Ovary (tissue), 10 donors: ENCODE measurements at places on chromosomes 2 and 18. TPM values are rescaled to one million over a fixed set of nuclear protein-coding genes. Genes with fewer than 3 reads are reported as not detected.

DNA sequence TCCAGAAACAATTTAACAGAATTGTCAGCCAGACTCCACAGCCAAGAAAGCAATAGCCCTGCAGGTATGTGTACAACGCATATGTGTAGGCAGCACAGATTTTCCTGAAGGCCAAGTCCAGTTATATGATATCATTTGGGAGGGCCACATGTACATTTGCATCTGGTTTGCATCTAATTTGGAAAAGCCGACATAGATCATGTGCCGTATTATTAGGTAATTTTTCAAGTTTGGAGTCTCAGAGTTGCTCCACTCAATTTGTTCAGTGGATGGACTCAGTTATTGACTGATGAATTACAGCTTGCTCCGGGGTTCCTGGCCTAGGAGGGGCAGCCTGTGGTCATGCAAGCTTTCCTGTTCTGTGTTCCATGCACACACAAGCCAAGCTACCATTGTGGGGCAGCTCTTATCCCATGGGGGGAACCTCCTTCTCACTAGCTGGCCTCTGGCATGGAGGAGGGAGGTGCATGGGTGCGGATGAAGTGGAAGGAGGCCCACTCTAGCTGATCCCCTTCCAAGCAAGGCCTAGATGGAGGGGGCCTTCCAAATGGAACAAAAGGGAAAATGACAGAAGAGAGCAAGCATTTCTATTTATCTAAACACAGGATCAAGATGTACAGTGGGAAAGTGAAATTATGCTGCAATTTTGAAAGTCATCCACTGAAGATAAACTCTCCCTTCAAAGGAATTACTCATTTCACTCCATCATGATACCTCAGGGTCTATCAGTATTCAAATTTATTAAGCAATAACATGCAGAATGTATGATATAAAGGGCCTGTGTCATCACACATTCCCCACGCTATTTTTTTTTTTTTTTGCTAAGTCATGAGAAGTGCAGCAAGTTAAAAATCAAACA is 202.6 kb upstream of the SMAD2 start:
- DNase-seq: no peak

- DNase-seq: no peak
Measured at GRCh38 chr2:173150087-173150486, 74.4 kb downstream of the MAP3K20 start.

DNA sequence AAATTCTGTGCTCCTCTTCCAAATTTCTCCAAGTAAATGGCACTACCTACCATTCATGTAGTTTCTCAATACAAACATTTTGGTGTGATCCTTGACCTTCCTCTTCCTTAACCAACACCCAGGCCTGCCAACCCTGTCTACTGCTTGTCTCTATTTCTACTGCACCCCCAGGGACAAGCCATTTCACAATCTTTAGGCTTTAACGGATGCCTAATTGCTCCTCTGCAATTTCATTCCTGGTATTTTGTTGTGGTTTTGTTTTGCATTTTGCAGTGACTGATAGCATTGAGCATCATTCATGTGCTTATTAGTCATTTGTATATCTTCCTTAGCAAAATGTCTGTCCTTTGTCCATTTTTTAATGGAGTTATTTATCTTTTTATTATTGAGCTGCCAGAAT is 10.0 kb downstream of the FAP start:
- DNase-seq: no peak

- peak; percentile 63 for DNase-seq
Measured at GRCh38 chr2:1715184-1716013, 28.9 kb downstream of the PXDN start.

- DNase-seq: no peak
Measured at GRCh38 chr2:136116813-136117390, 1.0 kb downstream of the CXCR4 start.

GRCh38 chr2:190511104-190511503 is 23.4 kb downstream of the NEMP2 start:
- no peak for DNase-seq

DNA sequence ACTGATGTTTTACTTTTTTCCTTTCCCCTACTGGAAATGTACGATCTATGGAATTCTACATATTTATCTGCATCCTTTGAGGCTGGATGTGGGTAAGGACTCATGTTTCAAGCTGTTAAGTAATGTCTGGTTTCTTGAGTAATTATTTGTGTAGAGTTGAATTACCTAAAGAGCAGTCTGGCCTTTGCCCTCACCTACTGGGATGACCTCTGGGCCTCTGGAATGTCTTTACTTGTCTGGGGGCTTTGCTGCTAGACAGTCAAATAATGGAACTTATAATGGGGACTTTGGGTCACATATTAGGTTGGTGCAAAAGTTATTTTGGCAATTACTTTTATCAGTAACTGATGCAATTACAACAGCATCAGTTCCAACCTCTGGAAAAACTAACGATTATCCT is 244.7 kb downstream of the CCDC178 start:
- no peak for DNase-seq

DNA sequence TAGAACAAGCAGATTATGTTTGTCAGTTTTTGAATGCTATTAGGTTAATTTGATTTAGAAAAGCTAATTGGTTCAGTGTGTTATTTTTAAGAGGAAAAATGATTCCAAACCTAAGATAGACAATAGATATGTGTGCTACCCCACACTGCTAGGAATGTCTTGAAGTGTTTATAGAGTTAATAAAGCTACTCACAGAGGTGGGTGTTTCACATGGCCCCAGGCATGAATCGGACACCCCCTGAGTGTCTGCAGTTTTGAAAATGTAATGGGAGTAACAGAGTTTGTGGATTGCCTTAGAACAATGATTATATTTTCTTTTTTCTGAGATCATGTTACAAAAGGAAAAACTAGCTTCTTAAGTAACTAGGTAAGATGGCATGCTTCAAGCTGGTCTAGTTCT is 348.3 kb downstream of the ADCYAP1 start:
- DNase-seq: no peak

GRCh38 chr2:198312596-198313483 is 508.4 kb downstream of the PLCL1 start:
- no peak for DNase-seq

GRCh38 chr18:31162419-31162793 is 250 bp downstream of the DSC1 start:
- no peak for DNase-seq

GRCh38 chr2:64582774-64583340 is 58.7 kb downstream of the AFTPH start:
- DNase-seq: no peak

DNA sequence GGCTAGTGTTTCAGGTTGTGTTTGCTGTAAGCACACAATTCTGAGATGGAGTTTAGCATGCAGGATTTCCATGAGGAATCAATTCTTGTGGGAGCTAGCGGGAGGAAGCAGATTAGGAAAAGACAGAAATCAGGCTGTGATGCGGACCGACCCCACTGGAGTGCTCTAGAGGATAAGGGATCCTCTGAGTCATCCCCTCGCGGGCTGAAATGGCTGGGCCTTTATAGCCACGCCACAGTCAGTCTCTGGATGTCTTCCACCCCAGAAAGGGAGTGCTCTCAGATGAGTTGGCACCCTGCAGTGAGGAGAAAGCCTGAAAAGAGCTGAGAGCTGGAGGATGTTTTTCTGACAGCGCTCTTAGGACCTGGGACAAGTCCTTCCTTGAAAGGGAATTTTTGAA is 102.4 kb downstream of the GALNT3 start:
- DNase-seq: peak; percentile 28

DNA sequence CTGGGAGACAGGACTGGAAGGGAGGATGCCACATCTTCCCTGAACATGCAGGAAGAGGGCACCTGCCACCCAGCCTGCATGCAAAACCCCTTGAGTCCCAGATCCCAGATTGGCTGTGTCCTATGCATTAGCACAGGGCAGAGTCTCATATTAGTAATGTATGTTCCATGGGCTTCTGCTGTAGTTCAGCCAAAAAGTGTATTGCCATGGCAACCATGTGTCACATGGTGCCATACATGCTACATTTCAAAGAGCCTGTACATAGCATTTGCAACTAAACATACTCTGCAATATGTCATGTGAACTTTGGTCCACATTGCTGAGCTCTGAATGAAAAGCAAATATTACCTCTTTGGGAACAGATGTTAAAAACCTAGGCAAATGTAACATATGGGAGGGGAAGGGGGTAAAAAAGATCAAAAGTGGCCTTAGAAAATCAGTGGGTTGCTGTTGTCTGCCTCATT is 78.4 kb downstream of the DPP4 start:
- DNase-seq: no peak

DNA sequence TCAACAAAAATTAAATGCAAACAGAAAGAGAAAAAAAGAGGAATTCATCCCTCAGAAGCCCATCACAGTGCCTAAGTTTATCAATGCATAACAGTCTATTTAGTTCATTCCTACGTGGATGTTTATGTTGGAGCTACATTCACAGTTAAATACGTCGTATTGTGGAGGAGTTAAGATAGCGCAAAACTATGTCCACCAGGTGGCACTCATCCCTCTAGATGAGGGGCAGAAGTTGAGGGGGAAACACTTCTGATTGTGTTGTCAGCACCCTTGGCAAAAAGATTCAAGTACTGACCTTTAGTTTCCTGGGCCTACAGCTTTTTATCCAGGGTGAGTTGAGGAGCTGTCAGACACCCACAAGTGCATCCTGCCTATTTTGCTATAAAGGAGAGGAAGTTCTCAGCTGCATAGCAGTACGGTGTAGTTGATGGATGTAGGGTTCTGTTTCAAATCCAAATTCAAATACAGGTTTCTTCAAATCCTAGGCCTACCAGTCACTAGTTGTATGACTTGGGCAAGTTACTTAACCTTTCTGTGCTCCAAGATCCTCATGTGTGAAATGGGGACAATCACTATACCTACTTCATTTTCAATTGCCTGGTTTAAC is 26.8 kb upstream of the MYO1B start:
- no peak for DNase-seq

DNA sequence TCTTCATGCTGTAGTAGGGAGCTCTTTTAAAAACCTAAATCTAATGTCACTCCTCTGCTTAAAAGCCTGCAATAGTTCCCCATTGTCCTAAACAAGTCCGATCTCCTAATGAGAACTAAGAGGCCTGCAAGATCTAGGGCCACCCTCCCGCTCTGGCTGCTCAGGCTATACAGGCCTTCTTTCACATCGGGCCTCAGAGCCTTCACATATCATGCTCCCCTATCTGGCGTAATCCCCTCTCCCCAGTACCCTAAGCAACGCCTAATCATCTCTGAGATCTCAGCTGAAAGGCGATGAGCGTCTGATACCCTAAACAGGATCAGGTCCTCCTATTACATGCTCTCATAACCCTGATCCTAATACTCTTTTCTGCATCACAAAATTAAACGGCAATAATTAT is 1.9 kb downstream of the MAP4K3 start:
- no peak for DNase-seq

- no peak for DNase-seq
Measured at GRCh38 chr2:85523903-85524335, 15.0 kb upstream of the MAT2A start.

GRCh38 chr2:171652416-171652785 is 34.9 kb upstream of the DYNC1I2 start:
- no peak for DNase-seq

- no peak for DNase-seq
Measured at GRCh38 chr2:176582176-176582575, 312.9 kb downstream of the MTX2 start.

GRCh38 chr18:38664929-38665328 is 1099.3 kb upstream of the CELF4 start:
- no peak for DNase-seq

- DNase-seq: no peak
Measured at GRCh38 chr2:128727914-128728313, 409.2 kb upstream of the HS6ST1 start.

GRCh38 chr2:28956890-28957289 is 24.2 kb upstream of the TOGARAM2 start:
- no peak for DNase-seq

- no peak for DNase-seq
Measured at GRCh38 chr18:28003451-28003850, 173.5 kb downstream of the CDH2 start.

DNA sequence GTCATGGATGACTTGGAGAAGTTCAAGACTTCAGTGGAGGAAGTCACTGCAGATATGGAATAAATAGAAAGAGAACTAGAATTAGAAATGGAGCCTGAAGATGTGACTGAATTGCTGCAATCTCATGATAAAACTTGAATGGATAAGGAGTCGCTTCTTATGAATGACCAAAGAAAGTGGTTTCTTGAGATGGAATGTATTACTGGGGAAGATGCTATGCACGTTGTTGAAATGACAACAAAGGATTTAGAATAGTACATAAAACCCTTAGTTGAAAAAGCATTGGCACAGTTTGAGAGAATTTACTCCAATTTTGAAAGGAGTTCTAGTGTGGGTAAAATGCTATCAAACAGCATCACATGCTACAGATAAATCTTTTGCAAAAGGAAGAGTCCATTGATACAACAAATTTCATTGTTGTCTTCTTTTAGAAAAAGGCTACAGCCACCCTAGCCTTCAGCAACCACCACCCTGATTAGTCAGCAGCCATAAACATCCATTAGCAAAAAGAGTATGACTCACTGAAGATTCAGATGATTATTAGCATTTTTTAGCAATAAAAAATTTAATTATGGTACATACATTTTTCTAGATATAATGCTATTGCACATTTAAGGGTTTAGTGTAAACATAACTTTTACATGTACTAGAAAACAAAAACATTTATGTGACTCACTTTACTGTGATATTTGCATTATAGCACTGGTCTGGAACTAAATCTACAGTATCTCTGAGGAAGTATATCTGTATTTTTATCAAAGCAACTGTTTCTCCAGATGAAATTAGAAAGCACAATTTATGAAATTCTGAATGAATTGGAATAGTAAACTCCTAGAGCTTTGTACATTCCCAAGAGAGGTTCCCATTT is 110.5 kb upstream of the TACR1 start:
- DNase-seq: no peak

GRCh38 chr18:10036479-10036878 is 122.7 kb downstream of the VAPA start:
- no peak for DNase-seq

GRCh38 chr2:129469871-129470270 is 509.6 kb upstream of the RAB6C start:
- DNase-seq: no peak

DNA sequence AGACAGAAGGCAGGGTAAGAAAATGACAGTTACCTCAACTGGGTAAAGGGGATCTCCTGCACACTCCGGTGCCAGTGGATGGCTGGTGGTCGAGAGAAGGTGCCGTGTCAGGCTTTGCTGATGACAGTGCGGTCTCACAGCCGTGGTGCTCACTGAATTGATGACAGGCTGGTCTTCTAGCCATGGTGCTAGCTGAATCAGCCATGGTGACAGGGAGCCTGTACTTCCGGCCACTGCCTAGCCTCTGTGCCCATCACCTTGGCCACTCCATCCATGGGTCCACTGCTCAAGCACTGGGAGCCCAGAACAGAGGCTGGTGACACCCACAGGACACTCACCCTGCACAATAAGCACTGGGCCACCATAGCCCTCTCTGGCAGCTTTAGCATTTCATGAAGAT is 315.9 kb downstream of the FBXO15 start:
- DNase-seq: no peak

LCLAT1 gene
- total RNA-seq: 23.6 TPM

OXER1 gene
- total RNA-seq: 7.3 TPM

STPG4 gene
- not detected for total RNA-seq

AKAIN1 gene
- total RNA-seq: not detected

LINC00305 gene
- not detected for total RNA-seq

TEKT4 gene
- total RNA-seq: 0.38 TPM

AQP4 gene
- 9.3 TPM for total RNA-seq

OTOF gene
- total RNA-seq: under 0.01 TPM

SERPINB12 gene
- total RNA-seq: not detected
